ENCODE measurements at places on chromosomes 13 and 19.

DNA sequence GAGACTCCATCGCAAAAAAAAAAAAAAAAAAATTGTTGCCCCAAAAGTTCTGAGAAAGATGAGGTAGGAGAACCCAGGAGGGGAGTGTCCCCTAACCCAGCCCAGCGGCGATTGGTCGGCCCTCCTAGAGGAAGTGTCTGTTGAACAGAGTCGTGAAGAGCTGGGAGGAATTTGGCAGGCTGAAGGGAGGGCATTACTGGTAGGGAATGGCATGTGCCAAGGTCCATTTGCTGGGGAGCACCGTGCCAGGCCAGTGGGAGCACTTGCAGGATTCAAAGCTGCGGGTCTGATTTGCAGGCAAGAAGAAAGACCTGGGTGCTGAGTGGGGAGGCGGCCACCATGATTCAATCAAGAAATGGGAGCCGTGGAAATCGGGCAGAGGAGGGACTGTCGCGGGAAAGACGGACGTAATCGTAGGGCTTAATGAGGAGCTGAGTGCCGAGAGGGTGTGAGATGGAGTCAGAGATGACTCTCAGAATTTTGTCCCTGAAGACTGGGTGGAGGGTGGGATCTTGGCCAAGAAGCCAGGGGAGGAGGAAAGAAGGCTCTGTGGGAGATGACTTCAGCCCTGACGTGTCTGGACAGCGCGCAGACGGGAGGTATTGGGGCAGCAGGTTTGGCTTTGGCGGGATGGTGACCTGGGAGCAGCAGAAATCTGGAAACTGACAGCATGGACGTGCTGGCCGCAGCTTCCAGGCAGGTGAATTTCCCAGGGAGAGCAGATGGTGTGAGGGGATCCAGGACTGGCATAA is 15.4 kb downstream of the CERS4 start:
- DNase-seq: peak; percentile 70

DNA sequence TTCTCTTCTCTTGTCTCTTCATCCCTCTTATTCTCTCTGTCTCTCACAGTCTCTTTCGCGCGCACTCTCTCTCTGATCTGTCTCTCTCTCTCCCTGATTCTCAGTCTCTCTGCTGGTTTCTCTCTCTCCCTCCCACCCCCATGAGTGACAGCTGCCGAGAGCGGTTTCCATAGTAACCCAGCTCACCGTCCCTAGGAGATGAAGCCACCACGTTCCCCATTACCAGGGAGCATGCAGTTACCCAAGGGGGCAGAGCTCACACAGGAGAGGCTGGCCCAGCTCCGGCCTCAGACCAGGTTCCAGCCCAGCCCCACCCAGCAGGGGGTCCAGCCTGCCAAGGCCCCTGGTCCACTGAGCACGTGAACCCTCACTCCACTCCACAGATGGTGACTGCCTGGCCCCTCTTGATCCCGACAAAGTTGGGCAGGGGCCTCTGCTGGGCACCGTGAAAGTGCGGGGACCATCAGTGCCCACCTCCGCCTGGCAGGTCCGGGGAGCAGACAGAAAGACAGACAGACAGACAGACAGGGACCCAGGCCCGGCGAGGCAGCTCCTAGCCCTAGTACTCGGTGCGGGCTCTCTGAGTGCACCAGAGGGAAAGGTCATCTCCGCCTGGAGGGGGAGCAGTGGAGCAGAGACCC is 50.6 kb downstream of the CELF5 start:
- DNase-seq: no peak

GRCh38 chr13:42996584-42996983 is 4.5 kb upstream of the EPSTI1 start:
- DNase-seq: no peak

- peak; percentile 24 for DNase-seq
Observed at GRCh38 chr19:50489461-50490011, 12.9 kb upstream of the GARIN5A start.

- no peak for DNase-seq
Observed at GRCh38 chr19:40314656-40315055, 29.5 kb upstream of the AKT2 start.

GRCh38 chr13:112855859-112856258 is 113.2 kb upstream of the MCF2L start:
- no peak for DNase-seq

DNA sequence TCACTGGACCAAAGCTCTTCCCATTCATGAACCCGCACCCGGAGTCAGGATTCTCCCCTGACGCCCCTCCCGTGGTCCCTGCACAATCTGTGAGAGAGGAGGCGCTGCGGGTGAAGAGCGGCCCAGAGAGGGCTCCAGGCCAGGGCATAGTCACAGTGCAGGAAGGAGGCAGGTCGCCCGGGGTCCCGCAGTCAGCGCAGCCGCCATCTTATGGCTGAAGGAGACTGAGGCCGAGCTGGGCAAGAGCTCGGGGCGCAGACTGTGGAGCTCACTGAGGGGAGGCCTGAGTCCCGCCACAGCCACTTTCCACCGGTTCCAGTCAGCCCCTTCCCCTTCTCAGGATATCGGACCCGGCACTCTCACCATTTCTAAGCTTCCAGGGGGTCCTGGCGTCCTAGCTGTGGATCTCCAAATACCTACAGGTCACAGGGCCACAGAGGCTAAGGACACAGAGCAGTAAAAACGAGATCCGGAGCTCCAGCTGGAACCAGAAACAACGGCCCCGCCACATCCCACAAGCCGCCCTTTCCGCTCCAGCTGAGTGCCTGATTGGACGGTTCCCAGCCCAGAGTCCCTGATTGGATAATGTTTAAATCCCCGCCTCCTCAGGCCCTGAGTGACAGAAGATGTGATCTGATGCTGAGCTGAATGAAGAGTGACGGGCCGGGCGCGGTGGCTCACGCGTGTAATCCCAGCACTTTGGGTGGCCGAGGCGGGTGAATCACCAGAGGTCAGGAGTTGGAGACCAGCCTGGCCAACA is at the start of gene ZNF99:
Gene ZNF99 (minus strand): TSS at position 501 of the 760 bp plus-strand sequence. CDS start 135 bp downstream, at position 366.
- DNase-seq: peak; percentile 71

Measured in heart left ventricle (tissue), 16 donors.